Urinary bladder (tissue), 4 donors: ENCODE measurements at places on chromosomes 11 and 22. TPM values are rescaled to one million over a fixed set of nuclear protein-coding genes. Genes with fewer than 3 reads are reported as not detected.

DNA sequence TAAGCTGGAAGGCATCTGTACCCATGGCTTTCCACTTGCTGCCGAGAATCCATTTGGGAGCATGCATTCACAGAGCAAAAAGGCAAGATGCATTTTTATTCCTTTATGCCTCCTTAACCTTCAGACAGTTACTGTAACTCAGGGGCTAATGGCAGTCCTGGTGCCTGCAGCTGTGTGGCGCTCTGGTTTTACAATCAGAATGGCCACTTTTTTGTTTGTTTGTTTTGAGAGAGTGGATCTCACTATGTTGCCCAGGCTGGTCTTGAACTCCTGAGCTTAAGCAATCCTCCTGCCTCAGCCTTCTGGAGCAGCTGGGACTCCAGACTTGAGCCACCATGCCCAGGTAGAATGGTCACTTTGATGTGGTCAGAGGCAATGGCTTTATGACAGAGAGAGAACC, 101.8 kb downstream of the NAV2 start:
- DNase-seq: no peak

- no peak for DNase-seq
Measured at GRCh38 chr11:87239531-87239930, 201.8 kb downstream of the TMEM135 start.

GRCh38 chr11:111299101-111300026, 1.0 kb downstream of the POU2AF3 start:
- no peak for DNase-seq

DNA sequence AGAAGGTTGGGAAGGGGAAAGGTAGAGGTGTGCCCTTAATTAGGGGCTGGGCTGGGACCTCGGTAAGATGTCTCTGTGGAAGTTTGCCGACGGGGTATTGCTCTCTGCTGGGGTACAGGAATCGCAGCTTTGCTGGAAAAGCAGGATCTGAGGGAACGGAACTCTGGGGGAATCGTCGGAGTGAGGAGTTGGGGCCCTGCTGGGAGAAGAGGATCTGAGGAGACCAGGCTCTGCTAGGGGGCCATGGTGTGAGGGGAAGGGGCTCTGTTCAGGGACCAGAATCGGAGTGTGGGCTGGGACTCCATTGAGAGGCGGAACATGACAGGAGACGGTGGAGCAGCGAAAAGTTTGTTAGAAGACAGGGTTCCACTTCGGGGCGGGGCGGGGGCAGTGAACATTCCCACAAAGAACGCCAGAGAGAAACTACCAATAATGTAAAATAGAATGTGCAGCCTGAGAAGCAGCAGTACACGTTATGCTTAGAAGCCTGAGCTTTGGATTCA, 456 bp downstream of the AAMDC start:
- DNase-seq: no peak

- no peak for DNase-seq
Measured at GRCh38 chr22:40473703-40474102, 103.3 kb downstream of the SGSM3 start.

- no peak for DNase-seq
Measured at GRCh38 chr11:35523331-35523768, 2.1 kb downstream of the PAMR1 start.

DNA sequence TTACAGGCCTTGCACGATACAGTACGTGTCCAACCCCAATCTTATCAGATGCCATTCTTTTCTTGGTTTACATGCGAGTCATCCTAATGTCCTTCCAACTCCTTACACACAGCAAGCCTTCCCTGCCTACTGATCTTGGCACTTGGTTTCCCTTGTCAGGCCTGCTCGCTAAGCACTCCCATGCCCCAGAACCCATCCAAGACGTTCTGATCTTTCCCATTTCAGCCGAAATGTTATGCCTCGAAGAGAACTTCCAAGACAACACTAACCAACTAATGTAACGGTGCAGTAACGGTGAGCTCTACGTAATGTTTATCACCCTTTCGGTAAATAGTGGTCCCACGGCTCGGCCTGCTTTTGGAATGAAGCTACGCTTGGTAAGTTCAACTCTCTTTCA, 521 bp downstream of the PES1 start:
- DNase-seq: no peak

DNA sequence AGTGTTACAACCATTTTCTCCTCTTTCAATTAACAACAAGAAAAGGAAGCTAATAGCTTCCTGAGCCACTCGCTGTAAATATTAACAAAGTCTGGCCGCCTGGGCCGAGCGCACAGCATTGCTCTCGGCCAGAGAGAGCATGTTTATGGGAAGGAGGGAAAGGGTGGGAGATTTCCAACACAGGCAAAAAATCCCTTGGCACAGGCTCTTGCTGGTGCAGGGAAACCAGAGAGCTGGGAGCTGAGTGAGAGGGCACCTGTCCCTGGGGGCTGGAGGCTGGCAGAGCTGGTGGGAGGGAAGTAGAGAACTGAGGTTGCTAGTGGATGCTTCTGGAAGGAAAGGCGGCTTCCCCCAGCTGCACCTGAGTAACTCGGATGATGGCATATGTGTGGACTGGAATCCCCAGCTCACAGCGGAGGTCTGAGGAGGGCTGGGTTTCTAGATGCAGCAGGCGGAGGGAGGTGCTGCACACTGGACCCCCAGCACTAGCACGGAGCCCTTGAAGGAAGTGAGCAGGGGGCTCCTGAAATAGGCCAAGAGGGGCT, 59.6 kb downstream of the FLRT1 start:
- no peak for DNase-seq

GRCh38 chr11:45304111-45304991, 18.2 kb upstream of the SYT13 start:
- DNase-seq: no peak

DNA sequence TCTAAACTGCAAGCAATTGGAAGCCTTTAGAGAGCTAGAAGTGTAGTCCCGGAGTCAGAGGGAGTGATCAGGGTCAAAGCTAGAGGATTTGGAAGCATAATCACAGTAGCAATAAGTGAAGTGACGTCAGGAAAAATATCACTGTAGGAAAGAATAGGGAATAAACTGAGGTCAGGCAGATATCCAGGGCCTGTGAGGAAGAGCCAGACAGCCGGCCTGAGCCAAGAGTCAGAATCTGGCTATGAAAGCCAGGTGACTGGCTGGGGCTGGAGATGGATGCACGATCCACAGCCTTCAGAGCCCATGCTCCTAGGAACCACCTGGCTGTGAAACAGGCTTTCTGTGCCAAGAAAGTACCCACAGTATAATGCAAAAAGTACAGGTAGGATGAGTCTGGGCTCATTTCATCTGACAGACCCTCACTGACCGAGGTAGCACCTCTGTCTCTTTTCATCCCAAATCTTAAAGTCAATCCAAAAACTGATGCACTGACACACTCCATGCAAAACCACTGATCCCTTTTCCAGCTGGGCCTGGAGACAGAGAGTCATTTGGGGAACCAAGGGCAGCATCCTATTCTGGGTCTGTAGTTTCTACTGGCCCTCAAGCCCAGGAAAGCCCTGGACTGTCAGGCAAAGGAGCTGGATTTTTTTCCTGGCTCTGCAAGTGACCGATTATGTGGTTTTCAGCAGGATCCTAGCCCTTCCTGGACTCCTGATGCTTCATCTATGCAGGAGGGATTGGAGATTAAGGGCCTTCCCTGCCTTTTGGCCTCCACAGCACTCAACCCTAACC, 21.3 kb downstream of the TRIM66 start:
- DNase-seq: no peak

- DNase-seq: no peak
Measured at GRCh38 chr11:134532921-134533421, 120.9 kb upstream of the B3GAT1 start.

- no peak for DNase-seq
Measured at GRCh38 chr11:48011102-48011797, 30.9 kb downstream of the PTPRJ start.

- DNase-seq: no peak
Measured at GRCh38 chr11:44574610-44575287, 9.3 kb downstream of the CD82 start.

DNA sequence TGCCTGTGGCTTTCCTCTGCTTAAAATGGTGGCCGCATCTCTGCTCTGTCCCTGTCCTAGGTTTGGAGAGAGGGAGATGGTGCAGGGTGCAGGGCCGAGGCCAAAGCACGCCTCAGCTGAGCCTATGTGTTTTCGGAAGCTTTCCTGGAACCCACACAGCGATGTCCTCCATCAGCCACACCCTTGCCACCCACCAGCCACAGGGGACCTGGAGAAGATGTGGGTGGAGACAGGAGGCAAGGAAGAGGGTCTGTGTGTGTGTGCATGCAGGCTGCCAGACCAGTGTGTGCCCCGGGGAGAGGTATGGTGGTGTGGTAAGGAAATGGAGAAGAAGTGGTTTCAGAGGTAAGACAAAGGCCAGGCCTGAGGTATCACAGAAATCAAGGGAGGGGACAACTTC, 155.7 kb downstream of the TBC1D22A start:
- no peak for DNase-seq

DNA sequence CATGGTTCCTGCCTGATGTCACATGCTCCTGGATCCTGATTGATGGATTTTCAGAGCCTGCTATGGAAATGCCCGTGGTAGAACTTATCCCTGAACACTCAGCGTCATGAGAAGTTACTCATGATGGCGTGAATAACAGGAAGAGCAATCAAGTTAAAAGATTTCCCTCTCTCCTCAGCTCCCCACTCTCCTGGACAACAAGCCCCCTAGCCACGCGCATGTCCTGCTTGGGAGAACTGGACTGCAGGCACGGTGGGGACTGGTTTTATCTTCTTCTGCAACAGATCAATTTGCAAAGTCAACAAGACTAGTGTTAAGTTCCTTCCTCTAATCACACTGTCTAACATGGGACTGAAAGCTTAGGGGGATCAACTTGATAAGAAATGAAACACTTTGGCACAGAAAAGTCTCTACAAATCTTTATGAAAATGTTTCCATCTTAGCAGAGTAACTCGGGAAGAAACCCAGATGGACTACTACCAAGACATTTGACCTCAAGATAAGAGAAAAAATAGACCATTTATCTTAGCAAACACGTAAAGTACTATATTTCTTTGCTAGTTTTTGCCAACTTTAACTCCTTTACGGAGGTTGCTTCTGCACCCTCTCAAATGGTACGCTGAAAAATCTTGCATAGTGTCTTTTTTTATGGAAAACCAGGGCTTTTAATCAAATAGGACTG, 27.6 kb downstream of the POU2AF1 start:
- DNase-seq: no peak

DNA sequence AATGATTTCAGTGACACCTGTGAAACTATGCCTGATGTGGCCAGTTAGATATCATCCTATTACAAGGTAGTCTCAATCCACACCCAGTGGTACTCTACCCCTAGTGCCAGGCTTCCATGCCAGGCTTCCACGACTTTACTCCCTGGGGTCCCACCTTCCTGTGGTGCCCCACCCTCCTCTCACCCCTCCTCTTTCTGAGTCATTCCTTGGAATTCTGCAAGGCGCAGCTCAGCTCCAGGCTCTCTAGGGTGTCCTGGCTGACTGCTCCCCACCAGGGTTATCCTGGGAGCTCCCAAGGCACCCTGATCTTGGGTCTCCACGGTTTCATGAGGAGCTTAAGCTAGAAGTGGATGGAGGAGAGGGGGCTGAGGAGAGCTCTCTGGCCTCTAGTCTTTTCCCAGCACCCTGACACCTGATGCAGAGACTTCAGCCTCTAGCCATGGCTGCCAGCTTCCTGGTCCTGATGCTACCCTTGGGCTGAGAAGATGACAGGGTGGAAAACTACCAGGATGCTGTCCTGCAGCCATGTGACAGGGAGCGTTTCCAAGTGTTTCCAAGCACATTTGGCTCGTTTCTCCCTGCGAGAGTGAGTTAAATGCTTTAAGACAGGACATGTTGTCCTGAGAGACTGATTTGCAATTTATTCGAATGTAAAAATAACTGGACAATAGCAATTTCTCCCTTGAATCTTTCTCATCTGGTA, 1461.2 kb downstream of the TBC1D22A start:
- no peak for DNase-seq

GRCh38 chr22:31288496-31289240, 3.6 kb downstream of the PIK3IP1 start:
- no peak for DNase-seq

DNA sequence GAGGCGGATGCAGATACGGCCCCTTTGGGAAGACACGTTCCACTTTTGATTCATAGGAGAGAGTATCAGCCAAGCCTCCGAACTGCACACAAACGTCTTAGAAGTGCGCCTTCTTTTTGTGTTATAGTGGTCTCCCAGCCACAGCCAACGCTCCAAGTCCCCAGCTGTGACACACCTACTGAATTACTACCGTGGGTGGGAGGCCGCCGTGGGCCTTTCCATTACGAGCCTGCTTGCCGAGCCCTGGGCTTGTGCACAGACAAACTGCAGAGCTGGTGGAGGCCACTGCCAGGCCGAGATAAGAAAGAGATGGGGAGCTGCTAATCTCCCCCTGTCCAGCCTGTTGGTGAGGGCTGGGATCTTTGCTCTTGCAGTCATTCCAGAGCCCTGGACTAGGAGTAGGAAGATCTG, 761 bp downstream of the HMBS start:
- no peak for DNase-seq

GRCh38 chr22:45645526-45646414, 25.9 kb upstream of the ATXN10 start:
- DNase-seq: no peak

GRCh38 chr11:77250881-77251640, 50.4 kb downstream of the GDPD4 start:
- no peak for DNase-seq

GRCh38 chr11:6438979-6439571, 1.7 kb downstream of the HPX start:
- no peak for DNase-seq

Gene KCTD14
- 2.3 TPM for total RNA-seq

Gene PDGFD
- 26.0 TPM for total RNA-seq

Gene C22orf31
- total RNA-seq: not detected

Gene APOA5
- total RNA-seq: not detected

Gene FGF4
- total RNA-seq: not detected

Gene ARAP1
- 88.6 TPM for total RNA-seq

Gene OR8D4
- 0.21 TPM for total RNA-seq

Gene TPBGL
- not detected for total RNA-seq

Gene MMP10
- not detected for total RNA-seq

Gene SHANK2
- total RNA-seq: 6.2 TPM
